ENCODE measurements at places on chromosomes 1 and 21. TPM values are rescaled to one million over a fixed set of nuclear protein-coding genes. Genes with fewer than 3 reads are reported as not detected.

The WLS gene
- total RNA-seq, result 154 TPM

The E2F2 gene
- total RNA-seq, result 0.50 TPM

The DIO1 gene
- total RNA-seq, result not detected

The FMO1 gene
- total RNA-seq, result 0.37 TPM

The VWA1 gene
- 5.1 TPM for total RNA-seq
